Suppressor macrophage (primary cell): ENCODE measurements at places on chromosomes 3 and 15.

DNA sequence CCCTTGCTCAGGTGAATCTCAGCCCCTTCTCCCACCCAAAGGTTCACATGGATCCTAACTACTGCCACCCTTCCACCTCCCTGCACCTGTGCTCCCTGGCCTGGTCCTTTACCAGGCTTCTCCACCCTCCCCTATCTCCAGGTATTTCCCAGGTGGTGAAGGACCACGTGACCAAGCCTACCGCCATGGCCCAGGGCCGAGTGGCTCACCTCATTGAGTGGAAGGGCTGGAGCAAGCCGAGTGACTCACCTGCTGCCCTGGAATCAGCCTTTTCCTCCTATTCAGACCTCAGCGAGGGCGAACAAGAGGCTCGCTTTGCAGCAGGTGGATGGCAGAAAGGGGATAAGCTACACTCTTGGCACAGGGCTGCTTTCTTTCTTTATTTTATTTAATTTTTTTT is 4.5 kb downstream of the FAM131A start:
- no peak for DNase-seq

GRCh38 chr15:68910816-68911215 is 19.5 kb upstream of the SPESP1 start:
- DNase-seq, result no peak

- no peak for DNase-seq
Measured at GRCh38 chr15:77010857-77011256, 15.9 kb downstream of the PSTPIP1 start.

GRCh38 chr3:170802164-170803151 is 67.5 kb downstream of the RPL22L1 start:
- no peak for DNase-seq

DNA sequence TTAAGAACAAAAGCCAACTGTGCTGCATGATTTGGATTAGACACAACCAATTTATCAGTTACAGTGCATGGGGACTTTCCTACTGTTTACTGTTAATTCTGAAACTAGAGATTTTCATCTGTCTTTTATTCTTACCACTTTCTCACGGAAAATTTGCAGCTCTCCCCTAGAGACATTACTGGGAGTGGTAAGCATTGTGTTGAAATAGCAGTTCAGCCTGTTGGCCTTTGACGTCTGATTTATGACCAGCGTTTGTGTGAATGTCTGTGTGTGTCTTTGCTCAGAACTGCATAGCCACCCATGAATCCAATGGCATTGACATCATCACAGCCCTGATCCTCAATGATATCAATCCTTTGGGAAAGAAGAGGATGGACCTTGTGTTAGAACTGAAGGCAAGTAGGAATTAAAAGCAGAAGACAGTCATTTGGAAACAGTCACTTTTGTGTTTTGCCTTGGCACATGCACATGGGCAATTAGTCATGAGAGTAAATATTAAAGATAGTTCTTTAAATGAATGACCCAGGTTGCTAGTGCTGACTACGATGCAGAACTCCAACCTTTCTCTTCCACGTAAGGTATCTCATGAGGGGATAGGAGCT is 202.2 kb upstream of the BHLHE40 start:
- DNase-seq, result no peak

DNA sequence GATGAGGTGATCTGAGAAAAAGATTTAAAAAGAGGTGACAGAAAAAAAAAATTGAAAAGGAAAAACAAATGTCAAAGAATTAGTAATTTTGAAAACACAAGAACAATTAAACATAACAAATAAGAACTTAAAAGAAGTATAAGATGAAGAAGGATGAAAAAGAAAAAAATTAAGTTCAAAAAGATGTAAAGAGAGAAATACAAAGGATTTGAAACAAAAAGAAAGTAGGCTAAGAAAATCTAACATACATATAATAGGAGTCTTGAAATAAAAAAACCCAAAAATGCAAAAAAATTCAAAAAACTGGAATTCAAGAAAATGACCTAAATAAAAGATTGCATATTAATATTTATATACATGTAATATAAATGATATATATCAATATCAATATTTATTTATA is 949.2 kb downstream of the MCTP2 start:
- DNase-seq, result no peak

GRCh38 chr15:101013769-101014675 is 94.9 kb downstream of the LRRK1 start:
- DNase-seq, result no peak

DNA sequence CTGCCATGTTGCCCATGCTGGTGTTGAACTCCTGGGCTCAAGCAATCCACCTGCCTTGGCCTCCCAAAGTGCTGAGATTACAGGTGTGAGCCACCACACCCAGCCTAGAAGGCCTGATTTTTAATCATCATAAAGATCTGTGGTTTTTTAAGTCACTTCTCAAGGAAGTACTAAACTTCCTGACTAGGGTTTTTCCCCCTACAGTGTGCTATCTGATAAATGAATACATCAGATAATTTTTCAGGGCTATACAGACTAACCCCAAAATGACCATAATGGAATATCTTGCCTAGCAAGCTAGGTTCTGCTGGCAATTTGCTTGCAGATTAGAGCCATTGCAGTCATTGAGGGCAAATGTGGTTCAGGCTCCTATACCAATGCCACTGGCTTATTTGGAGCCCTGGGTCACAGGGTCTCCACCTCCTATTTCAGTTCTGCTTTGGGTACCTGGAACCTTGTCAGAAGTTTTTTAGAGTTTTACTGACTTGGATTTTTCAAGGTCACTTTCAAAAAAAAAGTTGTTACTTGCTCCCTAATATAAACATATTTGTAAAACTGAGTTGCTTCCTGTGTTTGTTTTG is 80.8 kb downstream of the SLC49A4 start:
- no peak for DNase-seq

DNA sequence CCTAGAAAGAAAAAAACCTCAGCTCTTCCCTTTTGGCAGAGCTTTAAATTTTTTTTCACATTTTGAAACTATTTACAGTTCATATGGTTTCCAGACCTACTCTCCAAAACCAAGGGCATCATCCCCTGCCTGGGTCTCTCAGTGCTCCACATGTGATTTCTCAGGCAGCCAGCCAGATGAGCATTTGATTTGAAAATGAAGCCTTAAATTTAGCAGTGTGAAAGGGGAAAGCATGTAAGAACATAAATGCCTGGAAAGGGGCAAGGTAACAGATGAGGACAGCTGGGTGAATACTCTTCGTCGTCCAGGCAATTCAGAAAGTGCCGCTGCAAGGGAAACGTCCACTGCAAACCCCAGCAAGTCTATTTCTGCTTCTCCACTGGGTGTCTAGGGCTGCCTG is 94.8 kb downstream of the ATP8B4 start:
- DNase-seq, result no peak

- no peak for DNase-seq
Measured at GRCh38 chr3:129483870-129484269, 43.8 kb downstream of the IFT122 start.

- DNase-seq, result peak; percentile 17
Measured at GRCh38 chr3:122023335-122023910, 1.4 kb upstream of the ILDR1 start.

GRCh38 chr3:32257641-32258438 is 19.4 kb downstream of the CMTM8 start:
- DNase-seq, result no peak

DNA sequence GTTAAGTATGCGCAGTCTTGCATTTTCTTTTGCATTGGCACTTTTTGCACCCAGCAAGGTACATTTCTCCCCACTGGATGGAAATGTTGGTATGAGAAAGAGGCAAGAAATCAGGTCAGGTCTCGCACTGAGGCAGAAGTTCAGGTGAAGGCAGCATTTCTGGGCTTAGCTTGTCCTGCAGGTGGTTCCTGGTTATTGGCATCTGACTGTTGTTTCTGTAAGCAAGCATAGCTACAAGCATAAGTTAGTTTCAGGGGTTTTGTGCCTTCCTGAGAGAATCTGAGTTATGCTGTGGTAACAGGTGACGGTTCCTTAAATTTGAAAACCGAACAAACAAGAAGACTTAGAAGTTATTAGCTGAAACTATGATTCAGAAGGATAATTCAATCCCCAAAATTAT is 139.4 kb upstream of the GRM7 start:
- DNase-seq, result no peak

DNA sequence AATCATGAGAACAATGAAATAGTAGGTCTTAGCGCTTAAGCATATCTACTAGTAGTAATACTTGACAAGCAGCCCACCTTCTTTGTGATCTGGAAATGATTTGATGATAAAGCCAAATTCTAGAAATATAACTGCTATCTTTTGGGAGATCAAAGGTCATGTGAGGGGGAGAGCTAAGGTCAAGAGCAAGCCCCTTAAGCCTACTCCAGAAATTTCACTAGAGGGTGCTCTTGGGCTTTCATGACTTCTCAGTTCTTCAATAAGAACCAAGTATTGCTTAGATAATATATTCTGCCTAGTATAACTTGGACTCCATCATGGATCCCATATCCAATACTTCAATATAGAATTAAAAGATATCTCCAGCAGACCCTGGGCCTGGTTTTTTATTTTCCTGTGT is 319.6 kb downstream of the ZBTB20 start:
- DNase-seq, result peak; percentile 71

- peak; percentile 43 for DNase-seq
Measured at GRCh38 chr3:37864904-37865303, 3.2 kb downstream of the CTDSPL start.
